ENCODE measurements at places on chromosomes 12 and 14.

GRCh38 chr12:6957741-6958608, 6.8 kb downstream of the PTPN6 start:
- no peak for DNase-seq

DNA sequence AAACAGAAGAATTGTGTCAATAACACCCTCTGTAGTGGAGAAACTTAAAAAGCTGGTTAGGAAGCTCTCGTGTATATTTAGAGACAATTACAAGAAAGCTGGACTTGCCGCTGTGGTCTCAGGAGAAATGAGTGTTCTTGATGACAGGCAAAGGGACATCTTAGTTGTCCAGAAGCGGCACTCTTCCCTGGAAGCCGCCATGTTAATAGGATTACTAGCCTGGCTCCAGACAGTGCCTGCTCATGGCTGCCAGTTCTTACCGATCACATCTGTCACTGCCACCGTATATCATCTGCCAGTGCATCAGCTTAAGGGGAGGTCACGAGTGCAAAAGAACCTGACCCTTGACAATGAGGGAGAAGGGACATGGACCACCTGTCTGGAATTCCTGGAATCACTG, 48.9 kb downstream of the C14orf132 start:
- no peak for DNase-seq

GRCh38 chr14:105525861-105526775, at the start of gene TMEM121:
Gene TMEM121, plus strand, starts transcription at chr14:105526583. Its CDS starts 2,252 bp downstream, at chr14:105528835.
- no peak for DNase-seq

GRCh38 chr14:36844443-36845195, 183.0 kb downstream of the PAX9 start:
- DNase-seq, result no peak

DNA sequence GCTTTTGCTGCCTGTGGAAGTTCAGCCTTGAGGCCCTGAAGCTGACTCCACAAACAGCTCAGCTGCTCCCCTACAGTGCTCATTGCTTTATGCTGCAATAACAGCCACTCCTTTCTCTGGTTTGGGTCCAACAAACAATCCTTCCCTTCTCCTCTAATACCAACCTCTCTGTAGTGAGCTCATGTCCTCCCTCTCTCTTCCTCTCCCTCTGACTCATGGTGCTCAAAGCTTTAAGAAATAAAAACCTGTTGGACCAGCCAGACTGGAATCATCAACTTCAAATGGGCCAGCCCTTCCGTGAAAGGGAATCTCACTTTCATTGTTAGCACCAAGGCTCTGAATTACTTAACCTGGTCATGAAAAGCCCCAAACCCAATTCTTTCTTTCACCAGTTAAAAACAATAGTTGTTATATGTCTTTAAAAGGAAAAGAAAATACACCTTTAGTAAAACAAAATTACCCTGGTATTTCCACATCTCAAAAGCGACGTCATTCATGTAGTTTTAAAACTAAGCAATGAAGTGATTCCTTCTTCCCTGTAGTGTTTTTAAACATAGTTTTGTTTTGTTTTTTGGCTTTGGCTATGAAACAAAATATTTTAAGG, 126.4 kb downstream of the DUSP6 start:
- peak; percentile 96 for DNase-seq

DNA sequence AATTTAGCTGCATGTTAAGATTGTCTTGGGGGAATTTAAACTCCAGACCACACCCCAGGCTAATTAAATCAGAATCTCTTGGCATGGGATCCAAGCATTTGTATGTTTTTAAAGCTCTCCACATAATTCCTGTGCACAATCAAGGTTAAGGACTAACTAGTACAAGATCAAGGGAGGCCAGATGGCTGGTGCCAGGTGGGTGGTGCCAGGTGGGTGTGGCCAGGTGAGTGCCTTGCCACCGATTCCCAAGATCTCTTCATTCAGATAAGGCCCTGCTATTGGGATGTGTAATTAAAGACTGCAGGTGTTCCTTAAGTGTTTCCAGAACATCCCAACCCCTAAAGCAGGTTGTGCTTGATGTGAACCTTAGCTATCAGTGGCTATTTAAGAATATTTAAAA, 75.1 kb downstream of the NRXN3 start:
- no peak for DNase-seq

- DNase-seq, result no peak
Observed at GRCh38 chr14:106808907-106809306, 1282.5 kb downstream of the TMEM121 start.

- peak; percentile 39 for DNase-seq
Observed at GRCh38 chr12:90995010-90995409, 9.8 kb downstream of the EPYC start.

DNA sequence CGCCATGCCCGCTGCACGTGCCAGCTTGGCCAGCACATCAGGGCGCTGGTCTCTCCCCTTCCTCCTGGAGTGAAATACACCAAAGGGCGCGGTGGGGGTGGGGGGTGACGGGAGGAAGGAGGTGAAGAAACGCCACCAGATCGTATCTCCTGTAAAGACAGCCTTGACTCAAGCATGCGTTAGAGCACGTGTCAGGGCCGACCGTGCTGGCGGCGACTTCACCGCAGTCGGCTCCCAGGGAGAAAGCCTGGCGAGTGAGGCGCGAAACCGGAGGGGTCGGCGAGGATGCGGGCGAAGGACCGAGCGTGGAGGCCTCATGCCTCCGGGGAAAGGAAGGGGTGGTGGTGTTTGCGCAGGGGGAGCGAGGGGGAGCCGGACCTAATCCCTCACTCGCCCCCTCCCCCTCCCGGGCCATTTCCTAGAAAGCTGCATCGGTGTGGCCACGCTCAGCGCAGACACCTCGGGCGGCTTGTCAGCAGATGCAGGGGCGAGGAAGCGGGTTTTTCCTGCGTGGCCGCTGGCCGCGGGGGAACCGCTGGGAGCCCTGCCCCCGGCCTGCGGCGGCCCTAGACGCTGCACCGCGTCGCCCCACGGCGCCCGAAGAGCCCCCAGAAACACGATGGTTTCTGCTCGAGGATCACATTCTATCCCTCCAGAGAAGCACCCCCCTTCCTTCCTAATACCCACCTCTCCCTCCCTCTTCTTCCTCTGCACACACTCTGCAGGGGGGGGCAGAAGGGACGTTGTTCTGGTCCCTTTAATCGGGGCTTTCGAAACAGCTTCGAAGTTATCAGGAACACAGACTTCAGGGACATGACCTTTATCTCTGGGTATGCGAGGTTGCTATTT, 914 bp upstream of the CCND2 start:
- no peak for DNase-seq

DNA sequence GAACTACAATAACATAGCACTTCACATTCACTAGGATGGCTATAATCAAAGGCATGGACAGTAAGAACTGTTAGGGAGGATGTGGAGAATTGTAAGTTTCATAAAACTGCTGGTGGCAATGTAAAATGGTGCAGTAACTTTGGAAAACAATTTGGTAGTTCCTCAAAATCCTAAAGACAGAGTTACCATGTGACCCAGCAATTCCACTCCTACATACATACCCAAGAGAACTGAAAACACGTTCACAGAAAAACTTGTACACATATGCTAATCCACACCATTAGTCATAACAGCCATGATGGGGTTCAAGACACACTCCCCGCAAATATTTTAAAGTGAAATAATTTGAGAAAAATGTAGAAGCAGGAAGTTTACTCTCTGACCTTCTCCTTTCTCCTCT, 31.7 kb downstream of the GALC start:
- DNase-seq, result no peak

GRCh38 chr14:63362389-63362819, 43.7 kb upstream of the GPHB5 start:
- DNase-seq, result no peak

DNA sequence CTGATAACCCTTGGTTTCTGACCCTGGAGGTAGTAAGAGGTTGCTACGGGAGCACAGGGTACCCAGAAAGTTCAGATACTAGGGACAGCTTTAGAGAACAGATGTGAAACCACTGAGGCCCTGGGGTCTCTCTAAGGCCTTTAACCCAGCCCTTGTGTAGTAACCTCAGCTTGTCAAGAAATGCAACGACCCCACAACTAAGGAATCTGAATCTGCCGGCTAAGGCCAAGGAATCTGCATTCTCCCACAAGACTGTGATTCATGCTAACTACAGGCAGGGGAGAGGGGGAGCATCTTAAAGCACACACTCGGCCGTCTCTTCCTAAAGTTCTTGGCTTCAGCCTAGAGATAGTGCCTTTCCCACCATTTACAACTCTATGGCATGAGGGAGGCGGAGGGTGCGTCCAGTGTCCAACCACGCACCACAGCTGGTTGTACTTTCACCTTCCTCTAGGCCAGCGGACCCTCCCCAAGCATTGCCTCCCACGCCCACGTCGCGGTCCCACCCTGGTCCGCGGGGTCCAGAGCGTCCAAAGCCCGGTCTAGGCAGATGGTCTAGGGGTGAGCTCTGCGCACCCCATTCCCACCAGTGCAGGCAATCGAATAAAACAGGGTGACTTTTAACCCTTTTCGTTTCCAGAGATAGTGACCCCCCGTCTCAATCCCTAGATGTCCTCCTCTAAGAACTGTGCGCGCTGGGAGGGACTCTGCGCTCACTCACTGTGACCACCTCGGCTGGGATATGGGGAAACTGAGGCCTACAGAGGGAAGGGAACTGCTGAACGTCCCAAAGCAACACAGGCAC, 735 bp upstream of the VASH1 start:
- no peak for DNase-seq

GRCh38 chr12:51390457-51390856, 749 bp downstream of the GALNT6 start:
- no peak for DNase-seq

- no peak for DNase-seq
Observed at GRCh38 chr12:120125792-120126634, 9.5 kb upstream of the RAB35 start.
